Effector CD8-positive, alpha-beta T cell (primary cell): ENCODE measurements at places on chromosomes 1 and 21.

- peak; percentile 14 for DNase-seq
Measured at GRCh38 chr1:6033986-6034749, 11.5 kb upstream of the KCNAB2 start.

- no peak for DNase-seq
Measured at GRCh38 chr1:232667094-232667777, 37.3 kb upstream of the SIPA1L2 start.

GRCh38 chr1:73903092-73903491 lies 294.9 kb downstream of the LRRIQ3 start:
- DNase-seq = no peak

GRCh38 chr1:27509127-27510080 lies 19.4 kb upstream of the WASF2 start:
- no peak for DNase-seq

DNA sequence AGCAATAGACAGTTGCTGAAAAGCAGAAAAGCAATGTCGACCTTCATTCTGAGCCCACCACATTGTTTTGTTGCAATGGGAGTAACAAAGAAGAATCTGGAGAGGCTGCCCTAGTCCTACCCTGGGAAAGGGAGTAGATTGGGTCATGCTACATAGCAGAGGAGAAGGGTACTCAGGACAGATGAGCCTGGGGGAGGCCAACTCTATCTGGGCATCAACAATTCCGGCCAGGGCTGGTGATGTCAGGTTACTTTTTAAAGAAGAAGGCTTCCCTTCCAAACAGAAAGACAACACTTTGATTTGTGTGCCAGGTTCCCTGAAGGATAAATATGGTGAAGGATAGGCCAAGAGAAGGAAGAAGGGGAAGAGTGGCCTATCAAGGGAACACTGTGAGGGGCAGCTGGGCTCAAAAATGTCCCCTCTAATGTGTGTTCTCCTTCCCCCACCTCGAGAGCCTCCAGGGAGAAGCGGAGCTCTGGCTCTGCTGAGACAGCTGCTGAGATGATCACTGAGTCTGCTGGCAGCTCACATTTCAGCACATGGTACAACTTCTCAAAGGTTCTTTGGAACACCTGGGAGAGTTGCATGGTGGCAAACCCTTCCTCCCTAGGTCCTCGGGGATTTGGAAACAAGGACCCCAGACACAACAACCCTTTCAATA lies 3.2 kb upstream of the ADIPOR1 start:
- DNase-seq = no peak

- DNase-seq = peak; percentile 39
Measured at GRCh38 chr1:181104790-181105133, 16.3 kb downstream of the IER5 start.

GRCh38 chr1:61053712-61054600 lies 28.4 kb upstream of the NFIA start:
- no peak for DNase-seq

DNA sequence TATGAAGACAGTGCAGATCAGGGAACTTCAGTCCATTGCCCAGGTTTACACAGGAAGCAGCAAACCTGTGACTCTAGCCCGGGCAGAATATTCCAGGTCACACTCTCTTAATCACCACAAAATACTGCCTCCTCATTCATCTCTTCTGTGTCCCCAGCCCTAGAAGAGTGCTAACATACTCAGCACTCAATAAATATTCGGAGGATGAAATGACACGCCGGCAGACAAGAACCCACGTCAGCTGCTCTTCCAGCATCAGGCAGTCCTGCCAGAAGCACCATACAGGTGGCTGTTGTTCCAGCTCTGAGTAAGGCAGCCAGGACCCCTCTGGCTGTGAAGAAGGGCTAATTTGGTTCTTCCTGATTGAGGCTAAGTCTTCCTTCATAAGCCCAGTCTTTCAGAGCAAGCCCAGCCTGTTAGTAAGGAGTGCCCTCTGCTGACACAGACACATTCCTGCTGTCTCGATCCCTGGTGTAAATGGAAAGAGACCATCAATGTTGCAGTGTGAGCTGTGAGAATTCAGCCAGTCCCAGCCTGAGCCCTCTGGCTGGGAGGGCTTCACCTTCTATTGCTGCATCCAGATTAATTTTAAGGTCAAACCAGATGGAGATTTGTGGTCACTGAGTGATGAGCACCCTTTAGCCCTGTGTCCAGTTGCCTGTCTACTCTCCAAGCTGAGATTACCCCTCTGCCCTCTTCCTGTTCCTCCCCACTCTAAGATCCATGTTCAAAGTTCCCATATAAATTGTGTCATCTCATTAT lies 45.0 kb upstream of the KIRREL1 start:
- DNase-seq = no peak

DNA sequence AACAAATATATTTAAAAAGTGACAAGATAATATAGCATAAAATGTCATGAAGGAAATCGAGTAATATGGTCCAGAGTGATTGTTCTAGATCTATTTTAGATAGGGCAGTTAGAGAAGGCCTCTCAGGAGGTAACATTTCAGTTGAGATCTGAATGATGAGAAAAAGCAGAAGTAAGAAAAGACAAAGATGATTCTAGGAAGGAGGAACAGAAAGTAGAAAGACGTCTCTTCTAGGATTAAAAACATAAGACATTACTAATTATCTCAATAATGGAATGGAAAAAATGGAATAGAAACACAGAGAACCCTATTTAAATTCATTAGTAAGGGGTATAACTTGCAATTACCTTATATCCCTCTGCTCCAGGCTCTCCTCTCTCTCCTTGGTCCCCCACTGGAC lies 130.0 kb upstream of the ZNHIT6 start:
- no peak for DNase-seq

GRCh38 chr1:225670356-225670755 lies 17.4 kb upstream of the ENAH start:
- no peak for DNase-seq

DNA sequence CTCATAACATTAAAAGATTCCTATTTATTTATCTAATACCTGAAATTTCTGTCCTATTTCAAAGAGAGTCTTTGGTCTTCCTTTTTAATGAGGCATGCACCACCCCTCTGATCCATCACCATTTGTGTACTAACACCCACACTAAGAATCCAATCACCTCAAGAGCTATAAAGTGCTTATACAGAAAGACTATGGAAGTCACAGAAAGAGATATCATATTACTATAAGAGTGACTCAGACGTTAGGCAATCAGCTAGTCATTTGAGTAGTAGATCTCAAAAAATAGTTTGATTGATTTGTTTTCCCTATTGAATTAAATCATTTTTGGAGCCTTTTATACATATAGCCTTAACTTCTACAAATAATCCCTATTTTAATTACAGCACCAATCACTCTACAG lies 46.1 kb downstream of the NME7 start:
- no peak for DNase-seq

DNA sequence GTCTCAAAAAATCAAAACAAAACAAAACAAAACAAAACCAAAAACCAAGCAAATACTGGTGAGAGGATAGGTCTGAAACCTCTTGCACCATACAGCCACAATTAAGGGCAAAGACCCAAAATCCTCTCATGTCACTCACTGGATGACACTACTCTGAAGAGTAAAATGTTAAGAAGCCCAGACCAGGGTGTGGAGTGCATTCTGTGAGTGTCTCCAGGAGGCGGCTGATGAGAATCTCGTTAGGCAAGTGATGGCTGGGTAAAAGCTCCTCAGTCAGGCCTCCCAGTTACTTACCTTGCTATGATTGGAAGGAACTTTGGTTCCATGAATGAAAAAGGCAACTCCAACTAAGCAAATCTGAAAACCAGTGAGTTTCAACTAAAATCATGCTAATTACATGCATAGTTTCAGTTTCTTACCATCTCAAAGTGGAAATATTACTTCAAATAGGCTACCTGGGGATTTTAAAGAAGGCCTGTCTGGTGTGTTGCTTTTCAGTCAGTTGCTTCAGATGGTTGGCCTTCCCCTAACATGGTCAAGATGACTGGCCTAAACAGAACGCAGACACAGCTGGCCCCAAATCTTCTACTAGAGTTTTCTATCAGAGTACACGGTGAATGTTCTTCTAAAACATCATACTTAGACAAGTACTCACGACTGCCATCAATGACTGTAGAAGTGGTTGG lies 95.1 kb downstream of the KIAA0319L start:
- no peak for DNase-seq

DNA sequence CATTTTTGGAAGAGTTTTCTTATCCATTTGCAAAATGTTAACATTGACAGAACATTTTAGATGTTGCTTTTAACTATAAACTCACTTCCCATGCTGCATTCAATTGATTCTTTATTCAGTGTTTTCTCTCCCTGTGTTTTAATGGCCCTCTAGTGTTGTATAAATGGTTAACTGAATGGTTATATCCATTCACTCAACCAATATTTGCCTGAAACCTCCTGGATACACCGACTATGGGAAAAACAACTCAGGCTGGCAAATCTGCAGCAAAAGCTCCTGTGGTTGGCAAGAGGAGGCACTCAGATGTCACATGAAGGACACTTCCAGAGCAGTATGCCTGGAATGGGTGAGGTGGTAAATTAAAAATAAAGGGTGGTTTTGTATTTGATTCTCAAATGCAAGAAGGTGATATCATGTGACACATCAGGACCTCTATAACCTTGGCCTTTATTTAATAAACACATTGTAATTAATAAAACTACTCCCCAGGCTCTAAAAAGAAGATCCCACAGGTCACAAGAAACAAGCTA lies 107.6 kb downstream of the BCAR3 start:
- DNase-seq = no peak

- DNase-seq = peak; percentile 27
Measured at GRCh38 chr1:153985341-153985912, 712 bp downstream of the RAB13 start.

DNA sequence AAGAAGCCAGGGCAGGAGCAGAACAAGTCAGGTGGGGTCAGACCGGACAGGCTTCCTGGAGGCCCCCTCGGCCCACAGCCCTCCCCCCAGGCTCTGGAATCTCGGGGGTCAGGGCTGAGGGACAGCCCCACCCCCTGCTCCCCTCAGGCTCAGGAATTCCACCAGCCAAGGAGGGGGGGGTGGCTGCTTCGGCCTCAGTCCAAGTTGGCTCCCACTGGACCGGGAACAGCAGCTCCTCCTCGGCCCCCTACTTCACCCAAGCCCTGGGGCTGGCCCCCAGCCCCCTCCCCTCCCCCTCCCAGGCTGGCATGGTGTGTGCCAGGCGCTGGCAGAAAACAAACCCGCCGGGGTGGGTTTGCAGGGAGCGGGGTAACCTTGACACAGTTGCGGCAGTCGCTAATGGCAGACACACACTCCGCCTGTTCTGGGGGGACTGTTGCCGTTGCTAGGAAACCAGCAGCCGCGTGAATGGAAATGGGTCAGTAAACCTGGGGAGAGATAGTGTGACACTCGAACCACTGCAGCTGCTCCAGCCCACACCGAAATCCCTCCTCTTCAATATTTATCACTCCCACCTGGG lies 32.4 kb downstream of the AHDC1 start:
- no peak for DNase-seq

GRCh38 chr1:220770245-220770913 lies 16.3 kb upstream of the MTARC1 start:
- DNase-seq = no peak

DNA sequence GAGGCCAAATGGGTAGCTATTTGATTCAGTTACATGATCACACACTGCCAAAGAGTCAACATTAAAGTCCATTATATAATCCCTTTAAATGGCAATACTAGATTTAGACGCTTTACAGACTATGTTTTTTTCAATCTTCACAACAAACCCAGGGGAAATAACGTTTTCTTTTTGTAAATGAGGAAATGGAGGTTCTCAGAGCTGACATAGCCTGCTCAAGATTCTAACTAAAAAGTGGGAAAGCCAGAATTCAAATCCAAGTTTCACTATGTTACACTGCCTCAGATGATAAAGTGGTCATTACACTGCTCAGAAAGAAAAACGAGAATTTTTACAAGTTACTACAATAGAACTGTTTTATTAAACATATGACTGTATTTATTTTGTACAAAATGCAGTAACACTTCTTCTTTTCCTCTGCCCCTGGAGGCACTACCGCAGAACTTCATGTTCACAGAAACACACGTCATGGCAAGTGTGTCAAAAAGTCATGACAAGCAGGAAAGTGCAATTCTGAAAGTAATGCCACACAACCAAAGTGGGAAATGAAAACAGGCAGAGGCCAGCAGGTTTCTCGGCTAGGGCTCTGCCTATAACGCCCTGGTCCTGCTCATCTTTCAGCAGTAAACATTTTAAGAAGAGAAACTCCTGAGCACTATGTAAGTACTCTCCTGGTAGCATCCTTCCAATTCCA lies 19.0 kb downstream of the THEMIS2 start:
- no peak for DNase-seq

DNA sequence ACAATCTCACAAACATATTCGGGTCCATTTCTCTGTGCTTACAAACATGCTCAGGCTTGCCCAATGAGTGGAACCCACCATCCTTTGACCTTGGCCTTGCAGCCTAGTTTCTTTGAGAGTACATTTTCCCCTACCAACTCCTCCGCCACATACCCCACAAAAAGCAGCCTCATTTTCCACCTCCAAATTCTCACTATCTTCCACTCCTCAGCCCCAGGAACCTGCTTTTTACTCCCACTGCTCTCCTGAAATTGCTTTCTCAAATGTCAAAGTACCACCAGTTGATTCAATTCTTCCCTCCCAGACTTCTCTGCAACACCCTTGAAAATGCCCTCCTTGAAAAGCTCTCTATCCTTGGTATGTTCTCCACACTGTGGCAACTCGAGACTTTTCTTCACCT lies 103.8 kb downstream of the RUNX1 start:
- DNase-seq = no peak

GRCh38 chr1:169796274-169796810 lies 1.6 kb upstream of the METTL18 start:
- no peak for DNase-seq

DNA sequence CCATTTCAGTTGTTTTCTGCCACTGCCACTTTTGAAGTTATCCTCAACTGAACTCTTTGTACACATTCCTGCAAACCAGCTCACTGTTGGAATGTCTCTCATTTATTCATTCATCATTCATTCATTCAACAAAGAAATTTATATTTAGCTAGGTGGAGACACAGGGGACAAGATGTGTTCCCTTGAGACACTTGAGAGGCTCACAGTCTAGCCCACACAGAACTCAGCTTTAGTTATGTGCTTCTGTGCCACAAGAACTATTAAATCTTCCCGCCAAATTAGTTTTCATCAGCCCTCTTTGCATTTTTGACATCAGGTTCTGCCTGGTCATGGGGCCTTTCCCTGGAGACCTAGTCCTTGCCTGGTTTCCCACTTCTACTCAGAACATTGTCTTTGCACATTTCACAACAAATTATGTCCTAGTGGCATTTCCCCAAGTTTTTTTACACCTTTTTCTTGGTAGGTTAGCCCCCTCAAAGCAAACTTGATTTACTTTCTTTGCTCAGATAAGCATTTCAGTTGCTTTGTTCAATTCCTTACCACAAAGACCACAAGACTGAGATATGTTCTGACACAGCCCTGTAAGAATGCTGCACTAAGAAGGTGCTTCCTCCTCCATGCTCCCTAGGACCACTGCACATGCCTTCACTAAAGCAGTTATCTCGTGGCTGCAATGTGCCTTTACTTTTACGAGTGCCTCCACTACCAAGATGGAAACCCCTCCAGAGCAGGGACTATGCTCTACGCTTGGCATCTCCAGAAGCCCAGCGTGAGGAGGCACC lies 31.0 kb downstream of the ILDR2 start:
- no peak for DNase-seq
